ENCODE measurements at places on chromosomes 1 and 21.

DNA sequence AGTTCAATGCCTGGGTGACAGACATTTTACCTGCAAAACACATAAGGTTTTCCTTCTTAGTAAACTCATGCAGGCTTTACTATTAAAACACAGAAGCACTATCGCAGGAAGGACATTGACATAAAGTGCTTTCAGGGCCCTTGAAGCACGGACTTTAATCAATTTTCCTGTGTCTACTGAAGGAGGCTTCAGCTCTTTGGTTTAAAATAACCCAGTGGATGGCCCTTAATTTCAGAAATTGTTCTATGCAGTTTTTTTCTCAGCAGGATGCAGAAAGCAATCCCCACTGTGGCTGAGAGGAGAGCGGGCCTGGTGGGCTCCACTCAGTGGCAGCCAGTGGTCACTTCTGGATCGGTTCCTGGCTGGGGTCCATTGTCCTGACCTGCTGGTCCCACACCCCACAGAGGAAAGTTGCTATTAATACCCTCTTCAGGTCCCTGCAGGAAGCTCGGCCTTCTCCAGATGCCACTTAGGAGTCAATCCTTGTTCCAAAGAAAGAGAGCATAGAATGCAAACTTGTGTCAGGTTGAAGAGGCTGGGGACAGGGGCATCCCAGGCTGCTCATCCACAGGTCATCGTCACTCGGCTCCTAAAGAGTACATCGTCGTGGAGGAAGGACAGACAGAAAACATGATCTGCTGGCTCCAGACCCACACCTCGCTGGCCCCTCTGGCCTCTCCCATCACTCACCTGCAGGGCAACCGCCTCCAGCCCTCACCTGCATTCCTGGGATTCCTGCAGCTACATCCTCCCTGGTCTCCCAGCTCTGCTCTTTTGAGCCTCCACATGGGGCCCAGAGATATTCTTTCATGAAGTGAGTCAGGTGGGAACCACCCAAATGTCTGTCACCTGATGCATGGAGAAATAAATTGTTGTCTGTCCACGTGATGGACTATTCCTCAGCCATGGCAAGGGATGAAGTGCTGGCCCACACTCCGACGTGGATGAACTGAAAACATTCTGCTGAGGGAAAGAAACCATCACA lies 153.1 kb downstream of the PSMG1 start:
- DNase-seq: no peak

- no peak for DNase-seq
These were observed 43.5 kb downstream of the RRAGC start for GRCh38 chr1:38815903-38816627.

DNA sequence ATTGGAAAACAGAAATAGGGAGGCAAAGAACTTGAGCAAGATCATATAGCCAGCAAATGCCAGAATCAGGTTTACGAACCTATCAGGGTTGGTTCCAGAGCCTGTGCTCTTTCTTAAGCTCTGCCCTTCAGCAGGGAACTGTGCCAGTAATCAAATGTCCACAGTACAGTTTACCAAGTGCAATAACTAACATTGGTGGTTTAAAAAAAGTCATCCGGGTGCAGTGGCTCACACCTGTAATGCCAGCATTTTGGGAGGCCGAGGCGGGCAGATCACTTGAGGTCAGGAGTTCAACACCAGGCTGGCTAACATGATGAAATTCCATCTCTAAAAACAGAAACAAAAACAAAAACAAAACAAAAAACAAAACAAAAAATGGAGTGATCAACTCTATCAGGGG lies 182.7 kb downstream of the LMX1A start:
- no peak for DNase-seq

DNA sequence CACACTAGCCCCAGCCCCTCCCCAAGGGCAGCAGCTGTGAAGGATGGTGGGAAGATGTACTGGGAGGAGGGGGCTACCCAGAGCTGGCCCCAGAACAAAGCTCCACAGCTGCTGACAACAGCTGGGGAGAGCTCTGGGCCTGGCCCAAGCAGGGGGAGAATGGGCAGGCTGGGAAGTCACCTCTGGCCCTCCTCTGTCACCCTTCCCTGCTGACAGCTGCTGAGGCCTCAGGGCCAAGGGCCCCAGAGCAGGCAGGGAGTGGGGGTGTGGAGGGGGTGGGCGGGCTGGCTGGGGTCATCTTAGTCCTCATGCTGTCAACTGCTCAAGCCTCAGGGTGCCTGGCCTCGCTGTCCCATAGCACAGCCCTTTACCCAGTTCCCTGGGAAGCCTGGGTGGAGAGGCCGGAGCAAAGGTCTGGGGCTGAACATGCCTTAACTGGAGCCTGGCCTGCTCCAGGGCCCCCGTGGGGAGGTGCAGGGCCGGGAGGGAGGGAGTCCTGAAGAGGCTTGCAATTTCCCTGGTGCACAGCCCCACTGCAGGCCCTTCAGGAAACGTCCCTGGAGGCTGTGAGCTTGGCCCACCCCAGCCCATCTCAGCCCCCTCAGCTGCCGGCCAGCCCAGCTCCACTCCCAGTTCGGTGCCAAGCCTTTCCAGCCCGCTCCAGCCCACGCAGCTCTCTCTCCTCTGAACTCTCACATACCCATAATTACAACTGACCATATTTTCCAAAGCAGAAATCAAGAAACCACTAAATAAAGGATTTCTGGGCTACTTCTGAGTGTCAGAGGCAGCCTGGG lies 25.7 kb downstream of the HSPG2 start:
- DNase-seq: no peak

- DNase-seq: no peak
These were observed 69.8 kb upstream of the PGBD5 start for GRCh38 chr1:230495891-230496385.

- DNase-seq: no peak
These were observed 14.4 kb downstream of the GBP1 start for GRCh38 chr1:89050649-89051033.

DNA sequence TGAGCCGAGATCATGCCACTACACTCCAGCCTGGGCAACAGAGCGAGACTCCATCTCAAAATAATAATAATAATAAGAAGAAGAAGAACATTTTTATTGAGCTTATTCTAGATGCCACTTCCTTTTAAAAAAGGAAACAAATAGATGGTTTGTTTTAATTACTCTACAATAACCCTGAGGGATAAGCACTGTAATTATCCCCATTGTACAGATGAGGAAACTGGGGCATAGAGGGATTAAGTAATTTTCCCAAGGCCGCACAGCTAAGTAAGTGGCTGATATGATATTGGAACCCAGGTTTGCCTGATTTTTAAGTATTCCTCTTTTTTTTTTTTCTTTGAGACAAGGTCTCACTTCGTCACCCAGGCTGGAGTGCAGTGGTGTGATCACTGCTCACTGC lies 58.5 kb upstream of the LRIG2 start:
- no peak for DNase-seq

- no peak for DNase-seq
These were observed 73.5 kb upstream of the AKT3 start for GRCh38 chr1:243923292-243924171.

DNA sequence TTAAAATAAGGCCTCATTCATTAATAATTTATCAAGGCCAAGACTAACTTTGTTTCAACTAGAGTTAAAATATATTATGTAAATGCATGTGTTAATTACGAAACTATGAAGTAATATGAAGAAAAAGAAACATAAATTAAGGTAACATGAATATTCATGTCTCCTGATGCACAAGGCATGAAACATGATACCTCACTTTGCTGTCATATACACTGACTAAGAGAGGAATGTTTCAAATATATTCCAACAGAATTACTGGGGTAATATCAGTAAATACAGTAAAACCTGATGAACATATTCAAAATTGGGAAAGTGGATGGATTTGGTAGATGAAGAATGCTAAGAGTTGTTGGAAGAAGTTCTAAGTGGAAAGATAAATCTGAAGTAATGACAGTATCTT lies 274.6 kb downstream of the LRRC7 start:
- DNase-seq: no peak

All from activated CD4-positive, alpha-beta T cell treated with anti-CD3 and anti-CD28 coated beads for 1 hour (primary cell).